Daoy (cell line): ENCODE measurements at places on chromosomes 3 and 15. TPM values are rescaled to one million over a fixed set of nuclear protein-coding genes. Genes with fewer than 3 reads are reported as not detected.

- no peak for DNase-seq
Measured at GRCh38 chr3:140013220-140013619, 78.2 kb downstream of the CLSTN2 start.

GRCh38 chr3:64501298-64501906 lies 186.4 kb downstream of the ADAMTS9 start:
- DNase-seq, result peak; percentile 72

- DNase-seq, result no peak
Measured at GRCh38 chr15:94523873-94524272, 292.5 kb downstream of the MCTP2 start.

DNA sequence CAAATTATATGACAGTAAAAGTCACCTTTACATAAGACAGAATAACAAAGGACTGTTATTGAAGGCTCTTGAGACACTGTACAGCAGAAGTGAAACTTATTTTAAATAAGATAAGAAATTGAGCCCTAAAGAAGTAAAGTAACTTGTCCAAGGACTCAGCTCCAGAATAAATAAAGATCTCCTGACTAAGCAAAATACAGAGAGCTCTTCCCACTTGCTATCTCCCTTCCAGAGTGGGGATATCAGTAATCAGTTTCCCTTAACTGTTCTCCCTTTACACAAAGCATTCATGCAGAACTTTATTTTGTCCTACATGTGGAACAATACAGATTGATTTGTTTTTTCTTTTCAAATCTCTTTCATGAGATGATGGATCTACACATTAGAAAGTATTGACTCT lies 129.5 kb upstream of the BHLHE40 start:
- DNase-seq, result no peak

CYP8B1 gene
- total RNA-seq, result not detected in 2 replicates

MUC4 gene
- not detected in 2 replicates for total RNA-seq

SELENOT gene
- total RNA-seq, result 201 and 204 TPM in 2 replicates

GOLGA6D gene
- not detected in 2 replicates for total RNA-seq

FBXL22 gene
- total RNA-seq, result 0.06 TPM in 1 of 2 replicates, not detected in the other

RARRES1 gene
- not detected in 2 replicates for total RNA-seq
